ENCODE measurements at places on chromosomes 11 and 22.

DNA sequence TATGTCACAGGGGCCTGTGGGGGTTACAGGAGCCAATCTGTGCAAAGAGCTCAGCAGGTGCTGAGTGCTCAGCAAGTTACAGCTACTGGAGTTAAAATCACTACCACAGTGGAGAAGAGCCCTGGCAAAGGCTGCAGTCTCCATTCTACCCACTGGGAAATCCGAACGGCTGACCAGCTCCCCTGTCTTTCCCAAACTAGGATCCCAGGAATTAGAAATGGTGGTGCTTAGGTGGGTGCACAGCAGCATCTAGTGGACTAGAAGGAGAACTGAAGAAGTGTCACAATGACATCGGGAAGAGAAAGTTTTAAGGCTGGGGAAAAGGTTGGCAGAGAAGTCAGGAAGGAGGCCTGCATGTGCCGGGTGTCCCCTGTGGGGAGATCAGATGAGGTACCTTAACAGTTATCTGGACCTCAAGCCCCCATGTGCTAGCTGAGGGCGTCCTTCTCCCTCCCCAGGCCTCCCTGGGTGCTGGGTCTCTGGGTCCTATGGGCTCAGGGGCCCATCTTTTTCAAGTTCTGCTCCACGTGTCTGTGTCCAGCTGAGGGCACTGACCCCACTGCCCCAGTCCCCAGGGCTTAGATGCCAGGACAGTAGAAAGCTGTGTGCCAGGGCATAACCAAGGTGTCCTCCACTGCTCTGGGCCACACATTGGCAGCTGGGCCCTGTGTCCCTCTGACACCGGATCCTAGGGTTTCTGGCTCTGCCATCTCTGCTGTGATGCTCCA, 1.9 kb downstream of the PIWIL3 start:
- no peak for DNase-seq

GRCh38 chr22:32307617-32308016, 50.0 kb upstream of the RFPL3 start:
- DNase-seq = no peak

DNA sequence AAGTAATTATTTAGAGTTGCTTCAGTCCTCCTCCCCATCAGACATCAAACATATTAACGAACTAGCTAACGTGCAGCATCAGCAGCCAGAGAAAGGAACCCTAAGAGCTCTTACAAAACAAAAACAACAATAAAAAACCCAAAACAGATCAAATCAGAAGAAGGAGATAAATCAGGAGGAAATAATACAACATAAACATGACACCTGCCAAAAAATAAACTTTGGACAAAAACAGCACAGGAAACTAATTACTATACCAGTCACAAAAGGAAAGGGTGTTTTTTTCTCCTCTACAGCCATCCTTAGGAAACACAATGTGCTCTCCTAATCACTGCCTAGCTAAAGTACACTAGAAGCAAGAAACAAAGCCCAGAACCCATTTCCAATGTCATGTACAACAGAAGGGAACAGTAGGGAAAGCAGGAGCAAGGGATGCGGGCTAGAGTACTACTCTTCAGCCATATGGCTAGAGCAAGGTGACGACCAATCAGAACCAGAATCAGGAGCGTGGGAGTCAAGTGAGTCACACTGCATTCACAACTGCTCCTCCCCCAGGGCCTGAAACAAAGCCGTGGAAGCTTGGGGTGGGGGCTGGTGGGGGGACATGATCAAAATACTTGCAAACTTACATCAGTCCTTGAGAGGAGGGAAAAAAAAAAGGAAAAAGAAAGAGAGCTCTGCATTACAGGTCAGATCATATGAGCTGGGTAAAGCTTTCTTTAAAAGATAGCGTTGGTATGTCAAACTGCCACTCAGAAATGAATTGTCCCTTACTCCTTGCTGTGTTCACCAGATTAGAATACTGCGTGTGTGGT, 60.4 kb downstream of the LARGE2 start:
- no peak for DNase-seq

DNA sequence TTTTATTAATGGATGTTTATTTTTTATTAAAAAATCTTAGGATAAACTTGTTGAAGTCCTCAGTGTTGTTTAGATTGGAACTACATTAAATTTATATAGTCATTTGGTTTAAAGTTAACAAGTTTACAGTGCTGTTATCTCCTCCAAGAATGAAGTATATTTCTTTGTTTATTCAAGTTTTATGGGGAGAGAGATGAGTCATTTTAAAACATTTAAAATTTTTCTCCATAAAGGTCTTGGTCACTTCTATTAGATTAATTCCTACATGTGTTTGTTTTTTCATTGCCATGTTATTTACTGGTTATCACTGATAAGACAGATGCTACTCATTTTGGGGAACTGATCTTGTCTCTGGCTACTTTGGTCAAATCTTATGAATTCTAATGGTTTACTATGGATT, 429.6 kb downstream of the METTL15 start:
- no peak for DNase-seq

DNA sequence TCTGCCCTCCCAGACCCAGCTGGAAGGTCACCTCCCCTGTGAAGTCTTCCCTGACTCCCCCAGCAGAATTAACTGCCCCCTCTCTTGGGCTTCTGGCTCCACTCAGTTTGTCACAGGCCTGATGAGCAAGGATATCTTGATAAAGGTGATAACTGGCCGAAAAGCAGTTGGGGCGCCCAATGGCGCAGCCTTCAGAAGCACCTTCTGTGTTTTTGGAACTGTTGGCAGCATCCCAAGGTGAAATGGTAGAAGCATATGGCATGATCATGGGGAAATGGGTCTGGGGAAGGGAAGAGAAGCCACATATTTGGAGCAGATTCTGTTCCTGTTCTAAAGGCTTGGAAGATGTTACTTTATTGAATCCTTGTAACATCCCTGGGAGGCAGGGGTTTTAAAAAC, 2.8 kb upstream of the TAB1 start:
- no peak for DNase-seq

GRCh38 chr11:65307298-65308229, 7.1 kb upstream of the CDC42EP2 start:
- DNase-seq = no peak

DNA sequence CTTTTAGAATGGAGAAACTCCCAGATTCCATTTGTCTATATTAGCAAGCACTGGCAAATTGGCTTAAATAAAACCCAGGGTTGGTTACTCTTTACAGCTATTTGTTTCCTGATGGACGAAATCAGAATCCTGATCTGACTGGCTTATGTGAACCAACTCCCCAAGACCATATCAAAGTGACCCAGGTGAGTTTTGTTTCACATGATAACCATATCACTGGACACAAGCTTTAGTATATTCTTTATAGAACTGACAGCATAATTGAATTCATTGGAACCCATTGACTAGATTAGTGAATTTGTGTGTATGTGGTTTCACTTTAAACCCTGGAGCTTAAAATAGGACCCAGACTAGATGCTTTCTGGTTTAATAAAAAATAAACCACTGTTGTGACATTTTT, 39.3 kb downstream of the MCAM start:
- DNase-seq = no peak

GRCh38 chr11:58685973-58686722, 45.6 kb downstream of the GLYAT start:
- no peak for DNase-seq

DNA sequence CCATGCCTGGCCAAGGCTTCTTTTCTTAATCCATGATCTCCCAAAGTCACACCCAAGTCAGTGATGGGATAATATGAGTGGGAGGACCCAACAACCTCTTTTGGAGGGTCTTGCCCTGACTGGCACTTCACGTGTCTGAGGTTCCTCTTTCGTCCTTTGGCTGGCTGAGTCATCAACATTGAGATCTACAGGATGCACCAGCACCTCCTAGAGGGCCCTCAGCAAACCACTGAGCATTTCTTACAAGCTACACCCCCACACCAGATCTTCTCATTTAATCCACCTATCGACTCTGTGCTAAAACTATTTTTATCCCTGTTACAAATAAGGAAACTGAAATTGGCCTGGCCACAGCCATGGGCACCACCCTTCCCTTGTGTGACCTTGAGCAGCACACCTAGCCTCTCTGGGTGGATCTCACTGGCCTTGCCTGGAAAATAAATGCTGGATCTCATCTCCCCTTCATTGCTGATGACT, 63.4 kb downstream of the FLI1 start:
- DNase-seq = no peak

DNA sequence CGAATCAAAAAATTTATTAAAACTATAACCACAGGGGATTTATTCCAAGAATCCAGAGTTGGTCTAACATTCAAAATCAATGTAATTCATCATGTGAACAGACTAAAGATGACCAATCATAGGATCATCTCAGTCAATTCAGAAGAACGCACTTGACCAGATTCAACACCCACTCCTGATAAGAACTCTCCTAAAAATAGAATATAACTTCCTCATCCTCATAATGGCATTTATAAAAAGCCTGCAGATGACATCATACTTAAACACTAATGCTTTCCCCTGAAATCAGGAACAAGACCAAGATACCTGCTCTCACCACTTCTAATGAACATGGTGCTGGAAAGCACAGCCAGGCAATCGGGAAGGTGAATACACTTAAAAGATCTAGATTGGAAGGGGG, 10.5 kb upstream of the MUC2 start:
- no peak for DNase-seq

DNA sequence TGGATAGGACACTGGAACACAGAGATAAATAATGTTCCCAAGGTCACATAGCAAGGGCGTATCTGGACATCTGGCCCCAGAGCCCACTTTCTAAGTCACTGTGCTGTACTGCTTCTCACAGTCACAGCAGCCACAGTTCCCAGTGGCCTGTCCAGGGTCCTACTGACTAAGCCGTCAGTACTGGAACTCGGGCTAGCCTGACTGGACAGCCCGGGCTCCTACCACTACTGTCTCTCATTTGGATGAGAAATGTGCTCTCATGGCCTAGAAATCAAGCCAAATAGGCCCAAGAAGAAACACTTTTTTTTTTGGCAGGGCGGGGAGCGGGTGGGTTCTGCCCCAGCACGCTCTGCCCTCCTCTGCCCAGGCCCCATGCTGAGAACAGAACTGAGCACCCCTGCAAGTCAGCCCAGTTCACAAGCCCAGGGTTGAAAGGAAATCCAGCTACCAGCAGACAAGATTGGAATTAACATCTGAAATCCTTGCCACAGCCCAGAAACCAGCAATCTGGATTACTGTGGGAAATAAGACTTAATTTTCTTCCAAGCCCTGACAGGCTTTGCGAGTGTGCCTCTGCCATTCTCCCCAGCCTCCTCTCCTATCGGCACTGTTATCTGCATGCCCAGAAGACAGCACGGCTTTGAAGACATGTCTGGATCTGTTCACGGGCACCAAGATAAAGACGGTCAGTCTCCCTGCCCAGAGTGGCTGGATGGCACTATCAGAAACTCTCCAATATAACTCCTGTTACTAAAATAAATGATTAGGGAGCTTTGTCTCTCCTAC, 182.9 kb upstream of the NCAM1 start:
- DNase-seq = no peak

- DNase-seq = no peak
Observed at GRCh38 chr11:126111458-126112116, 48.9 kb upstream of the CDON start.

DNA sequence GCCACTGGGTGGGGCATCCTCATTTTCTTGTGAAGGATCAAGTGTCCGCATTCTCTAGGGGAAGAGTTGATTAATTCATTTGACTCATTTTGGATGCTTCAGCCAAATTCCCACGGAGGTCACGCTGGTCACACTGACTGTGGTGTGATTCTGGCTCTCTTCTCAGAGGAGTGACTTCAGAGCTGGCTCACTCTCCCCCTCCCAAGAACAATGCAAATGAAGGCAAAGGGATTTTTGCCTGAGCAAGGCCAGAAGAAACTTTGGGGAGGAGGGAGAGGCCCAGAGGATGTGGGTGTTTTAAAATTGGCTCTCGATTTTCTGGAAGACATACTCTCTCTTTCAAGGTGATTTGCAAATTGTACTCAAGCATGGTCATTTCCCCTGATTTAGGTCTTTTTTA, 51.1 kb upstream of the LMO2 start:
- no peak for DNase-seq

GRCh38 chr22:43436868-43437267, 25.1 kb downstream of the MPPED1 start:
- no peak for DNase-seq

- DNase-seq = no peak
Observed at GRCh38 chr11:119028346-119029068, 2.2 kb downstream of the SLC37A4 start.

DNA sequence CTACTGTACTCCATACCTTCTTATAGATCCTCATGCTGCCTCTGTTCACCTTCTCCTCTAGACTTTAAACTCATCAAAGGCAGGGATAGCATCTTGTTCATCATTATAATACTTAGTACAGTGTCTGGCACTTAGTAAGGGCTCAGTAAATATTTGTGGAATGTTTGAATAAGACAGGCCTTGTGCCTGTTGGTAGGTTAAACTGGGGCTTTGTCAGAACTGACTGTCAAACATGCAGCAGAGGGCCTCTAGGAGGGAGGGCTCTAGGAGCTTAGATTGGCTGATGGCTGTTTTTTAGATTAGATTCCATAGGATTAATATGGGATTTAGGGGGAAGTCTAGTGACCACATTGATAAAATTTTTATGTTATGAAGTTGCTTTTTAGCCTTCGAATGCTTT, 70.8 kb downstream of the RNF169 start:
- DNase-seq = no peak

DNA sequence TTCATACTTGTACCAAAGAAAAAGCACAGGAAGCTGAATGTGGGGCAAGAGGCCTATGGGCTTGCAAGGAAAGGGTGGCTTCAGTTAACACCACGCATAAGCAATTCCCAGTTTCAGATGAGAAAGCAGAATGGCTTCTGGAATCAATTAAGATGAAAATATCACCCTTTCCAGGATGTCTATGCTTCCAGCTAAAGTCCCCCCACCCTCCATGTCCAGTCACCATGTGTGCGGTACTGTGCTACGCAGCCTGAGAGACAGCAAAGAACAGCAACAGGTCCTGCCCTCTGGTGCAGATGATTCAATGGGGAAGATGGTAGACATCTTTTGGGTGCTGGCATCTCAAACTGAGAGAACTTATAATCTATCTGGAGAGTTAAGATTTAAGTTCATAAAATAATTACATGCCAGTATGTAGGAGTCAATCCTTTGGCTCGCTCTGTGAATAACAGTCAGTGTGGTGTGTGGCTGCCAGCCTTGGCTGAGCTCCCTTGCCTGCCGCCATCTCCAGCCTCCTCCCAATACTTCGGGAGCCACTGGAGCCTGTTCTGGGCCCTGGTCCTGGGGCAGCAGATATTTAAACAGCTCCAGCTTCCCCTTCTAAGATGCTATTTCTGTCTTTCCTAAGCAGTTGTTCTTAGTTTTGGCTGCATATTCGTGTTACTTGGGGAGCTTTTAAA, 44.5 kb downstream of the ME3 start:
- DNase-seq = no peak

DNA sequence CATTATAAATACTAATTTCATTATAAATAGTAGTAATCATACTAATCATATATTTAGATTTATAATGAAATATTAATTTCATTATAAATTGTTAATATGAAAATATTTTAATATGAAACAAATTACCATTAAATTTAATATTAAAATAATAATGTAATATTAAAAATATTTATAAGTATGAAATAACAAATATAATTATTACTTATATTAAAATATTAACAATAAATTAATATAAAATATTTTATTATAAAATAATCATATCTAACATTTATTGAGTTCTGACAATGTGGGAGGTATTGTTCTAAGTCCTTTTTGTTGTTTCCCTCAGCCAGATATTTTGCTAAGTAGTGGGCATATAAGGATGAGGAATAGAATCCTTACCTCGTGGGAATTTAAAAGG, 1341.4 kb downstream of the LRRC4C start:
- no peak for DNase-seq
